ENCODE measurements at places on chromosomes 7 and 10.

GRCh38 chr10:59843748-59844147 lies 62.6 kb downstream of the CCDC6 start:
- DNase-seq = no peak

- no peak for DNase-seq
Measured at GRCh38 chr10:121152033-121152432, 300.9 kb downstream of the WDR11 start.

- DNase-seq = no peak
Measured at GRCh38 chr7:151540146-151540545, 20.5 kb upstream of the RHEB start.

DNA sequence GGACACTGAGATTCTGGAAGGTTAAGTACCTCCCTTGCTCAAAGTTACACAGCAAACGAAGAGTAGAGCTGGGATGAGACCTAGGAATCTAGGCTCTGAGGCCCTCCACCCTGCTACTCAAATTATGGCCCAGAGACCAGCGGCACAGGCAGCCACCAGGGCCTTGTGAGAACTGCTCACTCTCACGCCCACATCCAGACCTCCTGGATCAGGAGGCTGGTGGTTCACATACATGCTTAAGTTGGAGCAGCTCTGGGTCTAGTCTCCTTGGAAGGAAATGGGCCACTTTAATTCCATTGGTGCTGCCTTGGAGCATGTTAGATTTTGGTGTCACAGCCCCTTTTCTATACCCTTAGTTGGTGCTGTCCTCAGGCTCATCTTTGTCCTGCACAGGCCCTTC lies 41.9 kb downstream of the ADRA2A start:
- no peak for DNase-seq

DNA sequence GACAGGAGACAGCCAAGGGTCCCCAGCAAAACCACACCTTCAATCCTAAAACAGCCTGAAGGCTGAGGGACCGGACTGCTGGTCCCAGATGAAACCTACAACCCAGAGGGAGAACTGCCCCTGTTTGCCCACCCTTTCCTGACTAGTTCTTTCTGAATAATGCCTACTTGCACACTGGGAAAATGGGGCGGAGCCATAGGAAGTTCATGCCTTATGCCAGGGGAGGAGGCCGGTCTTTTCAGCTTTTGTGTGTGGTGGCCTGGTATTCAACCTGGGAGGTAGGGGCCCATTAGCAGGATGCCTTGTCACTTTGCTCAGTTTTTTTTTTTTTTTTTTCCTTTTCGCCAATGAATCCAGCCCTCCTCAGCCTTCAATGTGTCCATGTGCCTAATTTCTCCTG lies 20.7 kb downstream of the TOMM7 start:
- DNase-seq = no peak

- DNase-seq = no peak
Measured at GRCh38 chr10:17031637-17032635, 97.7 kb downstream of the CUBN start.

- no peak for DNase-seq
Measured at GRCh38 chr10:30432622-30433305, 1.2 kb upstream of the MAP3K8 start.

DNA sequence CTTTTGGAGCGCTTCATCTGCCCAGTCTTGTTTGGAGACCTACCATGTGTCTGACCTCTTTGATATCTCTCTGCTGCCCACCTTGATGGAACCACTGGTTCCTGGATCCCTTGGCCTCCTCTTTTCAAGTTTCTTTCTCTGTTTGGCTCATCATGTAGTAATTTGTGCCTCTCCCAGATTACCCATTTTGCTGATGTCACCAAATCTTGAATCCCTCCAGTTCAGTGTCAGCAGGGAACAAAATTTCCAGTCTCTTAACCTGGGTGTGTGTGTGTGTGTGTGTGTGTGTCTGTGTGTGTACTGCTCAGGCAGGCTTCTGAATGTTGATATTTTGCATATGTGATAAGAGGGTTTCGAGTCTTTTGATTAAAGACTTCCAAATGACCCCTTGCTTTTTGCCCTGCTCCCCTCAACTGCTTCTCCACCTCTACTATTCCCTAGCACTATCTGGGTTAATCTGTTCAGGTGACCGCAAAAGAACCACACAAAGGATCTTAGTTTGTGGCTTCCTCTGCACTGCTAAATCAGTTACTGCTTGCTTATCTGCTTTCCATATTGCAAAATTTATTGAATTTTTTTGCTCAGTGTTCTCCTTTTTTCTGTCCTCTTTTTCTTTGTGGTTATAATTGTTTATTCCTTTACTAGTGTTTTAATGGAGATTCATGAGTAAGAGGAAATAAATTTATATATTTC lies 25.7 kb downstream of the MYO3A start:
- DNase-seq = no peak

GRCh38 chr10:12018438-12019282 lies 23.9 kb downstream of the UPF2 start:
- DNase-seq = no peak

GRCh38 chr10:53063805-53064204 lies 291.2 kb upstream of the MBL2 start:
- DNase-seq = no peak

DNA sequence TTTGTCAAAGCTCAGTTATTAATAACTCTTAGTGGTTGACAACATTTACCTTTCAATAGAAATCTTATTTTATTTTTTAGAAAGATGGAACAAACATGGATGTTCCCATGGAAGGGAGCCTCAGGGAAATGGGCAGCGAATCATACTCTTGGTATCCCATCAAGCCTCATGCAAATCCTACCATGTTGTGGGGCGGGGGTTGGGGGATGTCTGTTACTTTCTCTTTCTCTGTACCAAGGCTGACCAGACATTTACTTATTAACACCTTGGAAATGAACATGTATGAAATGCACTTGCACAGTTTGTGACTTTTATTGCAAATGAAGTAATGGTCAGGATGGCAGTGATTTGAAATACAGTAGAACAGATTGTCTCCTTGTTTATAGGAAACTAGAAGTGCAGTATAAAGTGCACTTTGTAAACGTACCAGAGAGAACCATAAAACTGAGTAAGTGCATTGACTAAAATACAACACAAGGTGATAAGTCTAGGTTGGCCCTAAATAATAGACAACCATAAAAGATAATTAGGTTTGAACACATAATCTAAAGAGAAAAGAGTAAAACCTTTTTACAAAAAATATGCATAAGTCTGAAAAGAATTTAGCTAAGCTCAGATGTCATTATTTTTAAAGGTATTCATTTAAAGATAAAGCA lies 32.4 kb downstream of the SEMA3D start:
- DNase-seq = no peak

GRCh38 chr7:112876877-112877276 lies 86.7 kb upstream of the TMEM168 start:
- DNase-seq = no peak

DNA sequence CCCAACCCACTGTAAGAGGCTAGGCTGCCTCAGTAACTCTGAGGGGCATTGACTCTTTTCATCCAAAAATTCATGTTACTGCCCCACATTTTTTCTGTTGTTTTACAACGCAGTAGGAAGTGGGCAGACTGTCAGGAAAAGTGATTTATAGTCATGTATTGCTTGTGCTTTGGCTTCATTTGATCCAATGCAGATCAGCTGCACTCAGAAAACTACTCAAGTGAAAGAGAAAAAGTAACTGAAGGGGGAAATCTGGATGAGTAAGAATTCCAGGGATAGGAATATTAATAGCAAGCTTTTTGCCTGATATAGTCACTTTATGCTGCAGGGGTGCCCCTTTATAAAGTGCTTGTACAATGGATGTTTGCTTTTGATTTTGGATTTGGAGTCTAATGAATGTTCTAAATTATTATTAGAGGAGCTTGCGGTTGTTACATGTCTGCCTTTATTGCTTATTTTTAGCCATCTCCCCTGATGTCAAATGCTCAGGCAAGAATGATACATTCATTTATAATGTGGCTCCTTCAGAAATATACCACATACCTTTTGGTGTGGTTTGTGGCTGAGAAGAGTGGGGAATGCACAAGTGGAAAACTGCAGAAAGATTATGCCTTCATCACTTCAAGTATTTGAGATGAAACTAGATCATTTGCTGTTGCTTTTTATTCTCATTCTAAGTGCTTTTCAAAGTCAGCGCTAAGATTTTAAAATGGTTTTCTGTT lies 86.1 kb downstream of the EGFR start:
- no peak for DNase-seq

DNA sequence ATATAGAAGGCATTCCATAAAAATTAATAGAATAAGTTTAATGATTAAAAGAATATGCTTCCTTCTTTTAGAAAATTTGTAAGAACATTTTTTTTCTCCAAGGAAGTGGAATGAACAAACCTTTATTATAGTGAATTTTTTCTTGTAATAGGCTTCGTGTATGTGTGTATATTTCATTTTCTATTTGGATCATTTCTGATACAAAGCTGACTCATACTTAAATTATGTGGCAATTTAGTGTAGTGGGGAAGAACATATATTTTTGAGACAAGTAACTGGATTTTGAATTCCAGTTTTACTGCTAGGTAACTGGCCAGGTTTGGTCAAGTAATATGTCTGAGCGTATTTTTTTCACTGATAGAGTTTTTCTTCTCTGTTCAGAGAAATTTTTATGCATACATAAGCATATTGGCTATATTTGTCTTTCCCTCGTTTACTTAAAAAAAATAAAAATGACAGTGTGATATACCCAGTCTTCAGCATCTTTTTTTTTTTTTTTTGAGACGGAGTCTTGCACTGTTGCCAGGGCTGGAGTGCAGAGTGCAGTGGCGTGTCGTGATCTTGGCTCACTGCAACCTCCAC lies 50.8 kb downstream of the CDK13 start:
- no peak for DNase-seq

DNA sequence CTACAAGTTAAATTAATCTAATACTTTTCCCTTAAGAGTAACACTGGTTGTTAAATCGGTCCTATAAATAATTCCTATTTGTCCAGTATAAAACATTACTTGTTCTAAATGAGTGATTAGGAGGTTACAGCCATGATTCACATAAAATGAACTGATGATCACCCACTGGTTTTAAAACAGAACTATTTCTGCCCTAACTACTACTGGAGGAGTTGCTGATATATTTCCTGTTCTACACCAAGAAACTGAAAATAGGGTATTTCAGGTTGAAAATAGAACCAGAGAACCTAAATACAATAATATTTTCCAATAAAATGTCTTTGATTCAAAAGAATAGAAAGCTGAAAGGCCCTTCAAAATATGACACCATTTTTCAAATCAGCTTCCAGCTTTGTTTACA lies 30.9 kb downstream of the DNAJC1 start:
- DNase-seq = no peak

GRCh38 chr7:139830782-139831501 lies 1.9 kb downstream of the TBXAS1 start:
- DNase-seq = no peak

DNA sequence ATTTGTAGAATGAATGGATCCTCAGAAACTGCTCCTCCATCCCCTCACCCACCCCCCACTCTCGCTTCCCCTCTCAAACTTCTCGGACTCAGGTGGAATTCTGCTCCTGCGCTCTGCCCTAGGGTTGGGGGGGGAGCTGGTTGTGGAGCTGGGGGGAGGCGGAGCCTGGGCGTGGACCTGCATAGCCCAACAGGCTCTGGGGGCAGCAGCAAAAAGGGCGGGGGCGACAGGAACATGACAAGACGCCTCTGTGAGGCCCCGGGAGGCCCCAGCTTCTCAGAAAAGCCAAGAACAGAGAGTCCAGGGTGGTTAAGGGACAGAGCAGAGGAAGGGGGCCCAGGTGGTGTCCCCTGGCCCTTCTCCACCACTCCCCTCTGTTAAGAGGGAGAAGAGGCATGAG lies 3.5 kb downstream of the TSC22D4 start:
- no peak for DNase-seq

DNA sequence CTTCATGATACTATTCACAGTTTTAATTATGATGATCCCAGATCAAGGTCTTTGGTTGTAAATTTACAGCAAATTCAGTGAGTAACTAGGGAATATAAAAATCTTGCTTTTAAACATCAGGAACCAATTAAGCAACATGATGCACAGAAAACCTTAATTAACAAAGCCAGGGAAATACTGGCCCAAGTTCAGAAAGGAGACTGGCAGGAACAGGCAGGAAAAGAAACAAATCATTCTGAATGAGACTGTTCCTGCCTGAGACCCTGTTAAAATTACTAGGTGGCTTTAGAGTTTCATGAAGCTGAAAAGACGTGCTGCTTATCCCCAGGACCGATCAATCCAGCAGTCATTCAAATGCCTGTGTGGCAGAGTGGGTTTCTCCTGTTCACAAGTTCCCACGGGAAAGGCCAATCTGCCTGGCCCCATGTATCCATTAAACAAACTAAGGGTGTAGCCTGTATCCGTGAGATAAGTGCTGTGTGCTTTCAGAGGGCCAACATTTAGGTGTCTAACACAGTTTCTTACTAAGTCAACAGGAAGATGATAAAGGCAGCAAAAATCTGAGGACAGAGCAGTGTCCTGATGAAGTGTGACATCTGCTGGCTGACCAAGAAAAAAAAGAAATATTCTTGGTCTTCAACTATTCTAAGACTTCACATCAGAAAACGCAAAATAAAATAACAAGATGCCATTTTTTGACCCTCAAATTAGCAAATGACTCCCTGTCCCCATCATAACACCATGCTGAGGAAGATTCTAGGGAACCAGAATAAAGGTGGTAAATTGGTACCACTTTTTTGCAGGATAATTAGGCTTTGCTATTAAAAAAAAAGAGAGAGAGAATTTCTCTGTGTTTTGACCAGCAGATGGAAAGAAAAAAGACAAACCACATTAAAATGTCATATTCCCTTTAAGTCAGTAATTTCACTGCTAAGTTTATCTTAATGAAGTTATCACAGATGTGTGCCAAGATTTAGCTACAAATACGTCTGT lies 34.2 kb downstream of the PUS7 start:
- no peak for DNase-seq

- DNase-seq = no peak
Measured at GRCh38 chr10:63355682-63356081, 110.1 kb downstream of the JMJD1C start.

- no peak for DNase-seq
Measured at GRCh38 chr7:12926206-12926605, 238.8 kb downstream of the ARL4A start.

GRCh38 chr7:67448271-67448670 lies 451.6 kb downstream of the TYW1 start:
- no peak for DNase-seq

- DNase-seq = no peak
Measured at GRCh38 chr7:89073776-89074175, 278.2 kb upstream of the TEX47 start.

DNA sequence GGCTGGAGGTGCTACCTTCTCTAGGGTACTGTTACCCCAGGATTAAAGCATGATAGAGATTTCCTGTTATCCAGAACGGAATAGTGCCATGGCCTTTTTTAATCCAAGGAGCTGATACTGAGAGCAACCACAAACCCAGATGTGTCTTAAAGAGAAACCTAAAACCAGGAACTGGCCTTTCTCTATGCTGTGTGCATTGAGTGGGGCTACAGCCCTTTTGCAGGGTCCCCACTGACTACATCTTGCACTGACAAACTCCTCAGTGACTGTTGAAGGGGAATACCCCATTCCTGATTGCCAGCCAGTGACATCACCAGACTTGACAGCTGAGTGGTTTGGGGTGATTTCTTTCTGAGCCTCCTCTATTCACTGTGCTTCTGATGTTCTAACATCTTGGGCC lies 81.9 kb upstream of the CAPZA2 start:
- no peak for DNase-seq

Measured in anterior cingulate cortex (tissue), 58 donors.